GM04504 (cell line): ENCODE measurements at places on chromosomes 16 and 17.

- no peak for DNase-seq
These were observed 7.9 kb downstream of the UNC119 start for GRCh38 chr17:28544402-28545140.

GRCh38 chr17:64554028-64554637 lies 47.4 kb downstream of the CEP95 start:
- DNase-seq = no peak

GRCh38 chr16:87795336-87795735 lies 29.6 kb upstream of the KLHDC4 start:
- no peak for DNase-seq

GRCh38 chr16:84499638-84500037 lies 4.8 kb downstream of the MEAK7 start:
- no peak for DNase-seq

DNA sequence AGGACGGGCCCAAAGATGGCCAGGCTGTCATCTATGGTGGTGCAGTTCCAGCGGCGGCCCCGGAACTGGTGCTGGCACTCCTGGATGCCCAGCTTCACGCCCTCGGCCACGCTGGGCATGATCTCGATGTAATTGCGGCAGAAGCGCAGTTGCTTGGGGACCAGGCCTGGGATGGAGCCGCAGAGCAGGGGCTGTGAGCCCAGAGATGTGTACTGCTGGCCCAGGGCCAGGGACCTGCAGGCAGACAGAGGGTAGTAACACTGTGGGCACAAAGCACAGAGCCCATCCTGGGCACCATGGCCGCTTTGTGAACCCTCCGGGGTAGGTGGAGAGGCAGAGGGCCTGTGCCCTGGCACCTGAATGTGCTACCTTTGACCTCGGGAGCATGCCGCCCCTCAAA lies 44.8 kb downstream of the WNT3 start:
- DNase-seq = no peak

DNA sequence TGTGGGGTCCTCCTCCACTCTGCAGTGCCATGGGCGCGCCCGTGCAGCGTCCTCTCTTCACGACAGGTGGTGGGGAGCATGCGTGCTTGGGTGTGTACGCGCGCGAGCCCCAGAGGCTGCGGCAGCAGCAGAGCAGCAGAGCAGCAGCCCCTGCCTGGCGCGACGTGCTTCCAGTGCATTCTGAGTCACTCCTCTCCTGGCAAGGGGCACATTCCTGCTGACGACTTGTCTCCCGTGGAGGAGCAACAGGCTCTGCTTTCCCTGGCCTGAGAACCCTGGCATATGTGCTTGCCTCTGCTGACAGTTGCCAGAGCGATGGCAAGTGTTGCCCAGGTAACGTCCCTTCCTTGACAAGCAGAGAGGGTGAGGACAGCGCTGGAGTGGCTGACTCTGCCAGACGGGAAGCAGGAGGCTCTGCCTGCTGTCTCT lies 133.8 kb upstream of the PLCG2 start:
- peak; percentile 57 for DNase-seq

DNA sequence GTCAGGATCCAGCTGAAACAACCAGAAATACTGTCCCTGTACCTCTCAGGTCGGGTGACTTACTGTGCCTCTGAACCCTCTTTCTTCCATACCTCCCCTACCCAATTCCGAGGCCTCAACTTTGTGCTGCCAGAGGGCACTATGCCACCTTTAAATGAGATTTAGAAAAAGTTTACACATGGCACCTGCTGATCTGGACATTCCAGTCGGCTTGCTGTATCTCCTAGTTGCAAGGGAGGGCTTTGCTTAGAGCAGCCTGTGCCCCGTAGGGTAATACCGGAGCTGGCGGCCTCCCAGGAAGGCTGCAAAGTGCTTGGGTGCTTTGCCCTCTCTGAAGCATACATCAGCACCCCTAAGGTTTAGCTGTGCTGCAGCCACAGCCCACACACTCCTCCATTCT lies 306.0 kb upstream of the RBFOX1 start:
- no peak for DNase-seq

- DNase-seq = no peak
These were observed 177.6 kb downstream of the AIPL1 start for GRCh38 chr17:6257336-6257735.

- DNase-seq = no peak
These were observed 3.8 kb downstream of the IGF2BP1 start for GRCh38 chr17:49000943-49001342.

DNA sequence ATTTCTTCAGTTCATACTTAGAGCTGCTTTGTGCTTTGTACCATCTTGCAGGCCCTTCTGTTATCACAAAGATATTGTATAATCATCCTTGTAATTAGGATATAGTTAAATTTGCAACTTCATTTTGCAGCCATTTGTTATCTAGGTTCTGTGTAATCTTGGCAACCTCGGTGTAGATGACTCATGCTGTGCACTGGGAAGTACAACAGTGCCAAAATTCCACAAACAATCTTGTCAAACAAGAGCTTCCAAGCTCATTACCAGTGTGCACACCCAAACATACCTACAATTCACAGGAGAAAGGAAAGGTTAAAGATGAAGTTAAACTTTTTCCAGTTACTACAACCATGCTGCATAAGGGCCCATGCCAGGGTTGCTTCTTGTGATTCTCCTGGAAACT lies 1231.8 kb downstream of the CDH11 start:
- DNase-seq = peak; percentile 11

- DNase-seq = no peak
These were observed 29.3 kb upstream of the MFSD6L start for GRCh38 chr17:8828517-8828875.

- DNase-seq = no peak
These were observed 19.2 kb upstream of the USP22 start for GRCh38 chr17:21061971-21062526.

DNA sequence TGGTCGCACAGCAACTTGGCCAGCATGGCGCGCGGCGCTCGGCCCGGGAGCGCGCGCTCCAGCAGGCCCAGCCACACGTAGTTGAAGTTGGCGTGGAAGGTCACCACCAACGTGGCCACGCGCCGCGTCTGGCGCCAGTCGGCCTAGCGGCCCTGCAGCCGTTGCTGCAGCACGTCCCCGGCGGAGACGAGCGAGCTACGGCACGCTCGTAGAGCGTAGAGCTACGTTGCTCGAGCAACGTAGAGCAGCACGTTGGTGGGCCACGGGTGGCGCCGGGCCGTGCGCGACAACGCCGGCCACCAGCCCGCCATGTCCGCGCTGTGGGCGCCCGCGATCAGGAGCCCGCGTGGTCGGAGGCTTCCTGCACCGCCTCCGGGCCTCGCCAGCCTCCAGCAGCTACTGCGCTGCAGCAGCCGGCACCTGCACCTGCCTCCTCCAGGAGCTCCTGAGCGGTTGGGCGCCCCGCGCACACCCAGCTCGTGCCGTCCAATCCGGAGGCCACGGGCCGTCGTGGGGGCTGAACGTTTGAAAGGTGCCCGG lies 13.4 kb upstream of the SULT1A1 start:
- DNase-seq = no peak

GRCh38 chr17:8235676-8236075 lies 12.2 kb downstream of the CTC1 start:
- no peak for DNase-seq

DNA sequence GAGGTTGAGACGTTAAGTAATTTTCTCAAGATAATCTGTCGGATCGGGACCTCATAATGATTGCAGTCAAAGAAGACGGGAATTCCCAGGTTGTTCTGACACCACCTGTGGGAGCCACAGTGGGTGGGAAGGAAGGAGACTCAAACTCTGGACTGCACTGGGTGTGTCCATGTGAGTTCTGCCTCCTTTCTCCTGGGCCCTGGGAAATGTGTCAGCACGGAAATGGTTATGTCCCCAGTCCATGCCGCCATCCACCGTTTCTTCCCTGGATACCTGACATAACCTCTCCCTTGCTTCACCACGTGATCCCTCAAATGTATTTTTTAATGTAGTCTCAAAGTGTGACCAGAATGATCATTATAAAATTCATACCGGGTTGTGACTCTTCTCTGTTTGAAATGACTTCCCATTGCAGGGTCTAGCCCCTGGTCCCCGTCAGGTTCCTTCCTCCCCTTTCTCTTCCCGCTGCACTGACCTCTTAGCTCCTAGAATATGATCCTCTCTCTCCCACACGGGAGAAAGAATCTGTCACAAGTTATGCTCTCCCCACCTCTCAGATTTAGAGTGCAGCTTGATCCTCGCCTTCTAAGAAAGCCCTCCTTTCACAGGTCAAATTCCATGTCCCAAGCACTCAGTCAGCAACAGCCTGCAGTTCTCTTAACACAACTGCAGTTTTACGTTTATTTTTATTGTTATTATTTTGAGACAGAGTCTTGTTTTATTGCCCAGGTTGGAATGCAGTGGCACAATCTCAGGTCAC lies 820.0 kb upstream of the EEF2KMT start:
- no peak for DNase-seq

GRCh38 chr17:58370716-58371115 lies 18.7 kb upstream of the SUPT4H1 start:
- DNase-seq = no peak

DNA sequence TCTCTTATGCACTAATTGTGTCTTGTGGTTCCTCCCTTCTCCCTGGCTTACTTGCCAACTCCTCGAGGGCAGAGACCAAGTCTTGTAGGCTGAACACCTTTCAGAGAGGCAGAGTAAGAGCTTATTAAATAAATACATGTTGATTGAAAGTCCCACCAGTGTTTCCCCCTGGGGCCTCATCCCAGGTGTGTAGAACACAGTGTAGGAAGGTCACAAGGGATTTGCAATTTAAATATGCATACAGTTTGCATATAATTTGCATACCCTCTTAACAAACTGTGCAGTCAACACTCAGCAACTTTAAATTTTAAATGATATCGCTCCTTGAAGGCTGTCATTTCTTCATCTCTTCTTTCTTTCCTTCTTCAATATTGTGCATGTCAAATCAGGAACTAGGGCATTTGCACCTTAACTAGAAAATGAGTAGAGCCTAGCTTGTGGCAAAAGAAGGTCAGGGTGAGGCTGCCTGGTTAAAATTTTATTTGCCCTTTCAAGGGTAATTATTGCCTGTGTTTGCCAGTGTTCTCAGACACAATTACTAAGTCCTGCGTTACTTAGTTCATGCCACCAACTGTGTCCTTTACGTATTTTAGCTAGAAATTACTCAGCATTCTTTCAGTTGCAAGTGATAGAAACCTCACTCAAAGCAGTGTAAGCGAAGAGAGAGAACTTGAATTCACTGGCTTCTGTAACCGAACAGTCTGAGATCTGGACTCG lies 465.7 kb downstream of the HAPSTR1 start:
- DNase-seq = no peak

- no peak for DNase-seq
These were observed 1843.4 kb downstream of the TP53TG3F start for GRCh38 chr16:35302859-35303258.

DNA sequence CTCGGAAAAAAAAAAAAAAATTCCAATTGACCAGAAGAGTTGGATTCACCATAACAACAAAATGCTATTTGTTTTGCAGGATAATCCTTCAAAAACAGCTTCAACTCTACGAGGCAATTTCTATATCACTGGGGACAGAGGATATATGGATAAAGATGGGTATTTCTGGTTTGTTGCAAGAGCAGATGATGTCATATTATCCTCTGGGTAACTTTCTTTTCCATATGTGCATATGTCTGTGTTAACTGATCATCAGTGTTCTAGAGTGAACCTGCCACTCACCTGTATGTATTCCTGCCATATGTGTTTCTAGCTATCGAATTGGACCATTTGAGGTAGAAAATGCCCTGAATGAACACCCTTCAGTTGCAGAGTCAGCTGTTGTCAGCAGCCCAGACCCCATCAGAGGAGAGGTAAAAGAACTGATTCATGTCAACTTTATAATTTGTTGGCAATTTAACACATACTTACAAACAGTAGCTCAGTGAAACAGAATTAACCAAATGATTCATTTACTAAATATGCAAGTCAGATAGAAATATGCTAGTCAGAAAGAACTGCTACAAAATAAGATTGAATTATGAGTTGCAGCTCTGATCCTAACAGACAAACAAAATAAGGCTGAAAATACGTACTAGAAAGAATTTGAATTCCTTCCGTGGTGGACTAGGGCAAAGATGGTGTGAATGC lies 14.2 kb downstream of the ERI2 start:
- no peak for DNase-seq

DNA sequence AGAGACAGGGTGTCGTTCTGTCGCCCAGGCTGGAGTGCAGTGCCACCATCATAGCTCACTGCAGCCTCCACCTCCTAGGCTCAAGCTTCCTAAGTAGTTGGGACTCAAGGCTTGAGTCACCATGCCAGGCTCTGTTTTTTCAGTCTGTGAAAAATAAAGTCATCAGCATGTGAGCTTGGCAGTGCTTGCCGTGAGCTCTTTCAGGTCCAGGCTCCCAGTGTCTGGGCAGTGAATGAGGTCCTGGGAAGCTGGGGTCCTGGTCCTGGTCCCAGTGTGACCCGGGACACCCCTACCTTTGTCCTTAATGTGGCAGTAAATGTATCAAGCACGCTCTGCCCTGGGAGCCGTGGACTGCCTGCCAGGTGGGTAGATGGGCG lies 22.9 kb upstream of the RPL13 start:
- DNase-seq = no peak

GRCh38 chr16:55515111-55515510 lies 6.2 kb downstream of the LPCAT2 start:
- DNase-seq = no peak

DNA sequence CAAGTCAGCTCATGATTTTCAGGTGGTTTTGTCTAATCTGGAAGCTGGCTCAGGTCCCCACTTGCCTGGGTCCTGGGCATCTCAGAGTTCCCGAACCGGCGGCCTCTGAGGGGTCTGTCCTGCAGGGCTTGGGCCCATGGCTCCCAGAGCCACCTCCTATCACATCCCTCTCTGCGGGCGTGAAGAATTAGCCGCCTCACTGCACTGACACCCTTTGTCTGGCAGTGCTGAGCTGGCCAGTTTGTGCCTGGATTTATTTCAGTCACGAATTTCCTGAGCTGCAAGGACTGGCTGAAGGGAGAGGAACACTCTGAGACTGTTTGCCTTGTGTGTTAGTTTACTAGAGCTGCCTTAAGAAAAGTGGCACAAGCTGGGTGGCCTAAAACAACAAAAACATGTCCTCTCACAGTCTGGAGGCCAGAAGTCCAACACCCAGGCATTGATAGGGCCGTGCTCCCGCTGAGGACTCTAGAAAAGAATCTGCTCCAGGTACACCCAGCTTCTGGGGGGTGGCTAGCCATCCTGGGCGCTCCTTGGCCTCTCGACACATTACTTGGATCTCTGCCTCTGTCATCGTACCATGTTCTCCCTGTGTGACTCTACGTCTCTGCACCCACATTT lies 217.5 kb upstream of the DYNLRB2 start:
- no peak for DNase-seq

- DNase-seq = no peak
These were observed 65.6 kb downstream of the SMG6 start for GRCh38 chr17:2237950-2238349.

- DNase-seq = peak; percentile 41
These were observed 3.0 kb downstream of the ALKBH5 start for GRCh38 chr17:18186627-18186982.

GRCh38 chr17:45301674-45302073 lies 15.1 kb downstream of the MAP3K14 start:
- DNase-seq = no peak

DNA sequence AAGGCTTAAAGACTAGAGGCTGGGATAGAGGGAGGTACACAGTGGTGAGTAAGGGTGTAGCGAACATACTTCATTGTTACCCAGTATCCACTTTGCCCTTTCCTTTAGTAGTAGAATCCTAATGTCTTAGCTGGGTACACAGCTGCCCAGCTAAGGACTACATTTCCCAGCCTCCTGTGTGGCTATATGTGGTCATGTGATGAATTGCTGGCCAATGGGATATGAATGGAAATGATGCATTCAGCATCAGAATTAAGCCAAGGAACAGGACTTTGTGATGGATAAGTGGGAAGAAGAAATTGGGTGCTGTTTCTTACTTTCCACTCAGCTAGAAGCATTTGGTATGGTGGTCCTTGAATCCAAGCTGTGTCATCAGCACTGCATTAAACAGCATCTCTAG lies 55.9 kb downstream of the FOXL1 start:
- no peak for DNase-seq

GRCh38 chr16:11551842-11552241 lies 34.9 kb downstream of the LITAF start:
- DNase-seq = no peak
